ENCODE measurements at places on chromosomes 16 and 17.

DNA sequence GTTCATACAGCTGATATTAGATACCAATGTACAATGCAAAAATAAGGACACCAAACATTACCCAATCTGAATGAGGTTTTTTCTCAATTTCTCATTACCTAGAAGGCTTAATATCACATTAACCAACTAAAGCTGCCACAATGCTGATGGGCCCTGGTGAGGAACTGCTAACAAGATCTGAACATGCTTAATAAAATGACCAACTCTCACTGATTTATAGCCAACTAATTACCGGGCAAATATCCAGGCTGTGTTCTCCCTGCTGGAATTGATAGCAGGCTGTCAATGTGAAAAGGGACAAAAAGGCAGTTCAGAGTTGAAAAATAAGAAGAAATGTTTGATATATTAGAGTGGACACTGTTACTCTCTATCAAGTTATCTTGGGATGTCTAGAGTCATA lies 124.6 kb downstream of the TOX3 start:
- DNase-seq: no peak

DNA sequence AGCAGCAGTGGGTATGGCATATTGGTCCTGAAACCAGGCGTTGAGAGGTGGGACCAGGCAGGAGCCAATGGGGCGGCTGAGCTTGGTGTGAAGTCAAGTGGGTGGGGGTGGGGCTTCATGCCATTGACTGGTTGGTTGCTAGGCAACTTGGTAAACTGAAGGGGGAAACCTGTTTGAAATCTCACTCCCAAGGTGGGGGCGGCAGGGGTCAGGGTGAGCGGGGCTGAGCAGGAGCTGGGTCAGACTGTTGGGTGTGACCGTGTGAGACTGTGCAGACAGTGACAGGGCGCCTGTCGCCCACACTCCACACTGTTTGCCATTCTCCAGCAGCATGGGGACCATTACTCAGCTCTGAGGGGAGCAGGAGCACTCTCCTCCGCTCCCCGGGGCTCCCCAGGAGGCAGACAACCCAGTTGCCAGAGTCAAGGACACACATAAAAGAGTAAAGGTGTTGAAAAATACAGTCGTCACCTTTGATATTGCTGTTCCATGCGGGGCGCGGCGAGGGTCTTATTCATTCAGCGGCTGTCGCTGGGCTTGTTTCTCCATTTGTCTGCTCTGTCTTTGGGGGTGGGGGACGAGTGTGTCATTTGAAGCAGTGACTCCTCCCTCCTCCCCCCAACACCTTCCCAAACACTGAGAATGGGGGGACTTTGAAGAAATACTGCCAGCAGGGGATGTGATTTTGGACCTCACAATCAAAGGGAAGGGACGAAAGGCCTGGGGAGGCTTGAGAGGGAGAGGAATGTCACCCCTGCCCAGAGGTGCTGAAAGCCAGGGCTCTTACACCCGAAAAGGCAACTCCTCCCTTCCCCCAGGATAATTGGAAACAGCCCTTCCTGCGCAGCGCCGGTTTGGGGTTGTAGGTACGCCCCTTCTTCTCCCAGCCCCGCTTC lies 1.2 kb upstream of the EFNB3 start:
- DNase-seq: peak; percentile 62

DNA sequence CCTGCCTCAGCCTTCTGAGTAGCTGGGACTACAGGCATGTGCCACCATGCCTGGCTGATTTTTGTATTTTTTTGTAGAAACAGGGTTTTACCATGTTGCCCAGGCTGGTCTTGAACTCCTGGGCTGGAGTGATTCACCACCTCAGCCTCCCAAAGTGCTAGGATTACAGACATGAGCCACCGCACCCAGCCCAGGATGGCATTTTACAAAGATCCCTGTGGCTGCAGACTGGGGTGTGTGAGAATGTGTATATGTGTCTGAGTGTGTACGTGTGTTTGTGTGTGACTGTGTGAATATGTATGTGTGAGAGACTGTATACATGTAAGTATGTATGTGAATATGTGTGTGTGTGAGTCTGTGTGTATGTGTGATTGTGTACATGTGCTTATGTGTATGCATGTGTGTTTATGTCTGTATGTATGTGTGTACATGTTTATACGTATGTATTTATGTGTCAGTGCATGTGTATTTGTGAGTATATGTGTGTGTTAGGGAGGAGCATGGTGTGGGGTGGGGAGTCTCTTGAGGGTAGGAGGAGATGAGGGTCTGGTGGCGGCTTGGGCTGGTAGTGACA lies 17.0 kb downstream of the RPTOR start:
- peak; percentile 15 for DNase-seq

- no peak for DNase-seq
These were observed 216.7 kb downstream of the C16orf95 start for GRCh38 chr16:87100306-87101058.

DNA sequence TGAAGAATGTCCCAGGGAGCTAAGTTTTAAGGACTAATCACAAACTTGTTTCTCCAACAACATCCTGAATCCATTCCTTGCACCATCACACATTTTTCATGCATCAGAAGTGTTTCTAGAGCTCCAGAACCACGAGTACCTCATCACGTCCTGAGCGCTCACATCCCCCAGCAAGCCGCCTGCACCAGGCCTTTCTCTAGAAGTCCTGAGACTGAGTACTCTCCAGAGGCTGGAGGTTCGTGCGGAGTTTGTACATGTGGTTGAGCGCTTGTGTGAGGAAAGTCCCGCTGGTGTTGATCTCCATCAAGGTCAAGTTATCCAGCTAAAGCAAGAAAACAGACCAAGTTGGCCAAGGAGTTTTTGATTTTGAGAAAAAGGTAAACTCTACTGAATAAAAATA lies 10.7 kb downstream of the GINS2 start:
- DNase-seq: no peak

DNA sequence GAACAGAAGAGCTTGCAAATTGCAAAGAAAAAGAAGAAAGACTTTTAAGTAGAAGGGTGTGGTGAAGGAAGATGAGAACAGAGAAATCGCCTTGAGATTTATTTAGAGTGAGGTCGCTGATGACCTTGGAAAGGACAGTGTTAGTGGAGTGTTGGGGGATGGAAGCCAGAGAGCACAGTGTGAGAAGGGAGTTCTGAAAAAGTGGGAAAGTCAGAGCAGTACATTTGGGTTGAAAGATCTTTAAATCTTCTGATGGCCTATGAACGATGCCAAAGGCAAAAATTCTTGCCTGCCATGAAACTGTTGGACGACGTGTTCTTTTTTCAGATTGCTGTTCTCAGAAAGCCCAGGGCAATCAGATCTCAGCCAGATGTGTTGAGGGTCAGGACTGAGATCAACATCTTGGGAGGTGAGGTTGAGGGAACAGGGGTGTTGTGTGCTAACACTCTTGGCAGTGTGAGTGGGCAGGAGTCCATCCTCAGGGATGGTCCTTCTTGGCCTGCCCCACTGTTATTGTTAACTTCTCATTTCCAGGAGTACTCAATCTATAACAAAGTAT lies 330.1 kb downstream of the MAP2K6 start:
- DNase-seq: no peak

GRCh38 chr17:75344666-75345065 lies 55.4 kb upstream of the SLC25A19 start:
- DNase-seq: no peak

- DNase-seq: no peak
These were observed 18.4 kb downstream of the BAIAP2 start for GRCh38 chr17:81053041-81053970.

- DNase-seq: peak; percentile 58
These were observed 11.1 kb downstream of the LPO start for GRCh38 chr17:58249270-58250133.

GRCh38 chr16:29702269-29702668 lies 23.3 kb downstream of the QPRT start:
- no peak for DNase-seq

DNA sequence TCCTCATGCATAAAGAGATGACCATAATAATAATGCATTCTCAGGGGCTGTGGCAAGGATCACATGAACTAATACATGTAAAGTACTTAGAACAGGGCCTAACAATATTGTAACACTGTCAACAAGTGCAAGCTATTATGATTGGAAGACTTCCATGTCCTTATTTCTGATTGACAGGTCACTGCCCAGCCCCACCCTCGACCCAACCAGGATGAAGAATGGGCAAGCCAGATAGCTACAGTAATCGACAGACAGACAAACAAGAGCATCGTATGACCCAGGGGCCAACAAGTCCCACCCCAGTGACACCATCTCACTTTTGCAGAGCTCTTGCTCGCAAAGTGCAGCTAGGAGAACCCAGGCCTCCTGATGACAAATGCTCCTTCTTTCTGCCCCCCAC lies 14.6 kb upstream of the MMP2 start:
- no peak for DNase-seq

GRCh38 chr17:64083563-64084085 lies 46.3 kb downstream of the ERN1 start:
- no peak for DNase-seq

DNA sequence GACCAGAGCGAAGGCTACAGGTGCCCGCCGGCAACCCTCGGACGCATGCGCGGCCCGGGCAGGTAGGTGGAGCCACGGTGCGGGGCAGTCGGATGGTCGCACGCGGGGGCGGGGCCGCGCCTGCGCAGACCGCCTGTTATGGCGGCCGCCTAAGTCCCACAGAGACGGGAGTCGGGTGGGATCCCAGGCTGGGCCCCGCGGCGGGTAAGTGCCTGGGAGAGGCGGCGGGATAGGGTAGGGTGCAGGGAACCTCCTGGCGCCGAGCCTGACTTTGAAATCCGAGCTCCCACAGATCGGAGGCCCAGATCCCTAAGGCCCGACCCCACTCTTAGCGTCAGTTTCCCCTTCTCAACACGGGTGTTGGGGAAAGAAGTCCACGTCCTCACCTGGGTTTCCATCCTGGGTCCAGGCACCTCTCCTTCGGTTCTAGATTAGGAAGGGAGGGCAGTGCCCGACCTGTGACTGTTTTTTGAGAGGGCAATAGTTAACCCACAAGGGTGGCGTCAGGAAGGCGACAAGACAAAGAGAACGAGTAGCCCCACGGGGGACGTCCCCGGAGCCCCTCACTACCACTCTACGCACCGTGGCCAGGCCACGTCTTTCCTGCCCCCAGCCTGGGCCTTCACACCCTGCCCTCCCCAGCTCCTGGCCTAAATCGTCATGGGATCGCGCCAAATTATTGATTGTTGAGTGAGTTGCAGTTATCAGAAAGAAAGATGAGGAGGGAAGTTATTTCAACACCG lies at the start of gene METTL22:
Gene METTL22 (plus strand): TSS at position 127 of the 743 bp plus-strand sequence. CDS start 3,968 bp downstream, outside the sequence.
- peak; percentile 86 for DNase-seq

GRCh38 chr16:68367030-68367429 lies 56.2 kb downstream of the PRMT7 start:
- DNase-seq: peak; percentile 35

- DNase-seq: no peak
These were observed 55.8 kb downstream of the CDRT4 start for GRCh38 chr17:15411384-15412198.

- DNase-seq: no peak
These were observed 12.2 kb downstream of the GJD3 start for GRCh38 chr17:40352237-40352778.

DNA sequence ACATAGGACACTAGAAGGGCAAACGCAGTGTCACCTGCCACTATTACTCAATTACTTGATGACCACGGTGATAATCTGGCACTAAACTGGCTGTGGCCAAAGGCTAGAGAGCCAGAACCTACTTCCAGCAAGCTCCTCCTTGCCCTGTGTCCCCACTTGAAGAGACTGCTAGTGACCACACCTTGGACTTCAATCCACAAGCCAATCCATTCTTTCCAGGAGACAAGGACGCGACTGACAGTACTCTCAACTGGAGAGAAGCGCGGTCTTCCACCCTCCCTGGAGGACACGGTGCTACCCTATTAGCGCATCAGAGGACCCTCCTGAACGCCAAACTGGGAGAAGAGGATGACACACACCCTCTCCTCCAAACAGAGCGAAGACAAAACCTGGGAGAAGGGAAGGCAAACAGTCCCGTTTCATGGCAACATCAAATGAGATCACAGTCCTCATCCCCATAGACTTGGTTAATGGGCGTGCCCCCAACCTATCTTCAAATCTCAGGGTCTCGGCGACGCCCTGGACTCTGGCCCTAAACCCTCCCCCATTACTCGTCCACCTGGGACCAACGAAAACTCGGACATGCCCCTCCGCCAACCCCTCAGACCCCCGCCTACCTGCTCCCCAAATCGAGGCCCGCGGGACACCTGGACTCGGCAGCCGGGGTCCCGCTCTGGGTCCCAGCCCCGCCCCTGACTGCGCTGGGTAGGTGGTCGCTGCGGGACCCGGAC lies 508 bp downstream of the FLCN start:
- peak; percentile 24 for DNase-seq

- DNase-seq: no peak
These were observed 374.8 kb downstream of the SLC39A11 start for GRCh38 chr17:72717676-72718075.

- DNase-seq: peak; percentile 72
These were observed 251.7 kb upstream of the IRX3 start for GRCh38 chr16:54538276-54538675.

- DNase-seq: no peak
These were observed 21.4 kb downstream of the DCUN1D3 start for GRCh38 chr16:20878682-20879147.

DNA sequence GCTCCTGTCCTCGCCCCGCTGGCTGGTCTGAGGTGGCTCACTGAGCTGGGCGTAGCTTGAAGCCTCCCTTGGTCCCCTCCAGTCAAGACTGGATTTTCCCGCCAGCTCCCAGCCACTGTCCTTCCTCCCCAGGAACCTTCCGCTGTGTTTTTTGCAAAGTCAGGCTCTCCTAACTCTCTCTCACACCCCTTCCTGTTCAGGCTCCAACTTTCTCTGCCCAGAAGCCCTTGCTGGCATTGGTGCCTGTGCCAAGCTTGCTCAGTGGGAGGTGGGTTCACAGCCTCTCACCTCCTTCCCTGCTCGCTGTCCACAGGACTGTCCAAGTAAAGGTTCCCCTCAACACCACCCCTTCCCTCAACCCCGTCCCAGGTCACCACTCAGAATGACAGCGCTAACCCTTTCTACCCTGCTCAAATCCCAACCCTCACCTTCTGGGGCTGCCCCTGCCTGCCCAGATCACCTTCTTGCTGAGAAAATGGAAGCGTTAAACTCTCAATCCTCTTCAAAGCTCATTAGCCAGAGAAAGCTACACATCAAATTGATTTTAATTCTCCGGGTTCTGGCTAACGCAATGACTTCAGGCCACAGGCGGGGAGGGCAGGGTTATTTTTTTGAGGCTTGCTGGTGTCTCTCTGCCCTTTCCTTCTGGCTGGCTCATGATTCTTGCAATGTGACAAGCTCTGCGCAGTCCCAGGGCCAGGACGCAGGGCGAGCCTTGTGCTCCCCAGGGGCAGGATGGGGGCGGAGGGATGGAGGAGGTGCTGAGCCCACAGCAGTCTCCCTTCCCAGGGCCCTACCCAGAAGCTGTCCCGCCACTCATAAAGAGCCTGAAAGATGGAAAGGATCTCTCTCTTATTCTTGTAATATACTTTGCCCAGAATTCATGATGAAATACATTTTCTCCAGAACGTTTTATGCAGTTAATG lies 357.2 kb upstream of the TNRC6C start:
- DNase-seq: no peak

DNA sequence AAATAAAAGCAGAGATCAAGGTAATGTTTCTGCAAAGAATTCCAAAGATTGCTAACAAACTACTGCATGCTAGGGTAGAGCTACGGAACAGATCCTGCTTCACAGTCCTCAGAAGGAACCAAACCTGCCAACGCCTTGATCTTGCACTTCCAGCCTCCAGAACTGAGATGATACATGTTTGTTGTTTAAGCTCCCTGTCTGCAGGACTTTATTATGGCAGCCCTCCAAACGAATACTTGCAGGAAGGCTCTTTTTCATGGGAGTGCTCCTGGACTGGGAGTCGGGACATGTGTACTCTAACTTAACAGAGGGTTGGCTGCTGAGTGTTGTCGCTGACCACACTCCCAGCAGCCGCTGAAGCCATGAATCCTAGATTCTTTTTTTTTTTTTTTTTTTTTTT lies 808.8 kb upstream of the EEF2KMT start:
- no peak for DNase-seq
